Astrocyte (in vitro differentiated cells and primary cell): ENCODE measurements at places on chromosomes 1 and 21. TPM values are rescaled to one million over a fixed set of nuclear protein-coding genes. Genes with fewer than 3 reads are reported as not detected.

DNA sequence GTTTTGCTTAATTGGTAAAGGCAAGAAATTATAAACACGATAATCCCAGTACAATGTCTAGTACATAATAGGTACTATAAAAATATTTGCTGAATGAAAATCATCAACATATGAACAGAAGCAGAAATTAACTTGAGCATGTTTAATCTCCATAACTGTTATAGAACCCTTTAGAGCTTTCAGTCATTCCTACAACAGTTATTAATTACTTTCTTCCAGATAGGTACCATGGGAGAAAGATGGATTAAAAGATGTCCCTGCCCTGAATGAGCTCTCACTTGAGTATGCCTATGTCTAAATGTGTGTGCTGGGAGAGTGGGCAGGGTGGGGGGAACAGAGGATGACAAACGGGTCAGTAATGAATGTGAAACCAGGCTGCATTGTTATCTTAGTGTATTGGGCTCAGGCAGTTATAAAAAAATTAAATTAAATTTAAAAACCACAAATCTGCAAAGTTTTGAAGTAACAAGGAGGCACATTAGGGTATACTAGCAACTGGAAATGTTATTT lies 2.4 kb downstream of the EPS15 start:
- peak; percentile 11 for DNase-seq

- no peak for DNase-seq
Measured at GRCh38 chr1:14613926-14614325, 15.4 kb downstream of the KAZN start.

The FAM167B gene
- total RNA-seq: 0.64 and 0.75 TPM in 2 replicates

The TNNT2 gene
- total RNA-seq: 2.2 and 6.1 TPM in 2 replicates
